ENCODE measurements at places on chromosomes 1 and 21. TPM values are rescaled to one million over a fixed set of nuclear protein-coding genes. Genes with fewer than 3 reads are reported as not detected.

DNA sequence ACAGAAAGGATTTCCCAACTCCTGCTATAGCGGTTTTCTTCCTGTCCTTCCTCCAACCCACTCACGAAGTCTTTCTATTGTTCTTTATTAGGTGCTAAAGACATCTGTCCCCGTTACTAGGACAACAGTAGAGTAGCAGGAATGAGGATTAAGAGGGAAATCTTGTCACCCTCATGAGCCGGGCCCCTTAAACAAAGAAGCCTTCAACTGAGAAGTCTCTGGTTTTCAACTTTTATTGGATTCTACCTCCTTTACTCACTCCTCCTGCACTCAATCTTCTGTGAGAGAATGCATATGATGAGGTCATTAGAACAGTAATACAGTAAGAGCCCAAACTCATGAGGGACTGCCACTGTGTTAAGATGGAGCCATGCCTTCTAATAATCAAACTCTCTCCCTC lies 206.3 kb downstream of the OMA1 start:
- DNase-seq = no peak

DNA sequence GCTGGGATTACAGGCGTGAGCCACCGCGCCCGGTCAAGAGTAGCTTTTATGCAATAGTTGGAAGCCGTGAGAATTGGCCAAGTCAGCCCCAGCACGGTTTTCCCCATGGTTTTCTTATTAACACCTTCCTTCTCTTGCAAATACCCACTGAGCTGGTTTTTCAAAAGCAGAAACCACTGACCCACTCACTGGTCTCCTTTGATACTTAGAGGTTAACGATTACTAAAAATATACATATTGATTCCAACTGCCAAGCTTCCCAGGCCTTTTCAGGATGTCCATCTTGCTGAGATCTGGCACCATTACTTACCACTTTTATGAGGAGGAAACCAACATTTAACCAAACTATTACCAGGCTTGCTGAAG lies 25.9 kb upstream of the TARDBP start:
- DNase-seq = no peak

Gene KRTAP19-3
- total RNA-seq = not detected

- no peak for DNase-seq
These were observed 86.5 kb upstream of the MACF1 start for GRCh38 chr1:39117899-39118450.

Gene PTGFR
- not detected for total RNA-seq

Gene RNU1-1
- 3,041 TPM for total RNA-seq

GRCh38 chr1:2786329-2787162 lies 14.9 kb downstream of the TTC34 start:
- DNase-seq = peak; percentile 51

GRCh38 chr1:247825362-247825761 lies 1.4 kb upstream of the OR14A16 start:
- no peak for DNase-seq

DNA sequence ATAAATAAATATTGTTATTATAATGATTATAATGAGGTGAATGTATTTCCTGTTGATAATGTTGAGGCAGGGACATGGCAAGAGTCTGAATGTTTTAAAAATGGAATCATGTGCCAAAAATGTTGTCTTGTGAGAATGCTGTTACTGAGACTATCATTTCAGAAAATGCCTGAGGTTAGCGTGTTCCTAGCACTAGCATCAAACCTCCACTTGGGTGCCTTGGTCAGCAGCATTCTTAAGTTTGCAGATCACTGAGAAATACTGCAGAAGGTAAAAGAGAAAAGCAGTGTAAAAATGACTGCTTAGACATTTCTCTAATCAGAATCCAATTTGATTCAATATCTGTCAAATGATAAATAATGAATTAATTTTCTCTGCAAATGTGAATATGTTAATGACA lies 50.8 kb downstream of the OLFM3 start:
- no peak for DNase-seq

GRCh38 chr1:108881369-108881768 lies 4.6 kb downstream of the GPSM2 start:
- DNase-seq = no peak

Gene CCDC24
- total RNA-seq = 2.7 TPM

- no peak for DNase-seq
These were observed 39.3 kb upstream of the POFUT2 start for GRCh38 chr21:45326891-45327440.

Gene MLLT11
- total RNA-seq = 3.7 TPM

Gene CCDC27
- total RNA-seq = not detected

DNA sequence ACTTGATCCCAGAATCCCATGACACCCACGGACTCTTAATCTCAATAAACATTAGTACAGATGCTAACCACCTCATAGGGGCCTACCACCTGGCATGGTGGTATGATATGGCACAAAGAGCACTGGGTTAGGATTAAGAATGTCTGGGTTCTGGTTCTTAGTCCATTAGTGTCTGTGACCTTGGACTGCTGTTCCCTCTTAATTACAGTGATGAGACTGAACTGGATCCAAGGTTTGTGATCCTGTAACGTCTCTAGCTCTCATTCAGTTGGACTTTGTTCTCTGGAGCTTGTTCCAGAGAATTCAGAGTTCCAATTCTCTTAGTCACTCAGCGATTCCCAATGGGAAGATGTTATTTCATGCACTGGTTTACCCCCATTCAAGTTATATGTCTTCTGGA lies 23.6 kb upstream of the PIGC start:
- no peak for DNase-seq

Gene B3GALT5
- not detected for total RNA-seq

GRCh38 chr1:32920833-32921232 lies 19.6 kb upstream of the TMEM54 start:
- DNase-seq = no peak

DNA sequence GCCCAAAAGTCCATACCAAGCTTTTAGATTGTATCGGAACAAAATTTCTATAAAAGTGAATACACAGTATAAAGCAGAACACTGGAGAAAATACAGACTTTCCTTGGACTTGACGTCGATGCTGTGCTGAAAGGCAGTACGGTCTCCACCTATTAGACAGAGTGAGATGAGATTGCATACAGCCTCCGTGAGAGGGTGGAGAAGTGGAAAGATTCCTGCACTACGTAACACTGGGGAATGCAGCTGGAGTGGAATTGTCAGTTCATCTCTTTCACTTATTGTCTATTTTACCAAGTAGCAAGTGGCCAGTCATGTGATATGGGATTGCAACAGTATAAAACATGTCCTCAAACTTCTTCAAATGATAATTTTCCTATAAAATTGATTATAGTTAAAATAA lies 209.5 kb downstream of the ZP4 start:
- no peak for DNase-seq

Gene KIF21B
- total RNA-seq = 52.0 TPM

GRCh38 chr1:226309398-226310244 lies 657 bp upstream of the LIN9 start:
- DNase-seq = no peak

Gene CLCA1
- not detected for total RNA-seq

GRCh38 chr1:3061981-3062615 lies 6.9 kb upstream of the PRDM16 start:
- DNase-seq = no peak

DNA sequence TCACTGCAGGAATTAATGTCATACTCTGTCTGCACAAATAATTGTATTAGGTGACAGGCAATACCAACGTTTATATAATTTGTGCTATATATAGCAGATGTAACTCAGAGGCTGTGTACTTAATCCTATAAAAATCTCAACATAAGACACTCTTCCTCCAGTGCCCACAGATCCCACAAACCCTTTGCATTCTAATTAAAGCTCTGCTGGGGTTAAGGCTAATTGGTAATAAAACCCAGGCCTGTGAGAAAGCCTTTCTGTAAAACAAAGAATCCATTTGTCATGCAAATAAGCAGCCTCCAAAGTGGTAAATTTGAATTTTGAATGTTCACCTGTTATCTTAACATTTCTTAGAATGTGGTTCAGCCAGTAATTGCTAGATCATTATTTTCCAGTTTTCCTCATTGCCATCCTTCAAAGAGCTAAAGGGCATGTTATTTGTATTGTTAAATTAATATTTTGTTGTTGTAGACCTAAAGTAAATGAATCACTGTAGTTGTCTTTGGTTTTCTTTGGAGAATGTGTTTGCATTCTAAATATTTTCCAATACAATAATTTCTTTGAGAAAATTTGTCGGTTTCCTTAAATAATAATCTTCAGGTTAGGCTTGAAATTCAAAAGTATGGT lies 46.3 kb upstream of the PRDX6 start:
- no peak for DNase-seq

Gene C1orf94
- not detected for total RNA-seq

Gene PRKAA2
- total RNA-seq = not detected

DNA sequence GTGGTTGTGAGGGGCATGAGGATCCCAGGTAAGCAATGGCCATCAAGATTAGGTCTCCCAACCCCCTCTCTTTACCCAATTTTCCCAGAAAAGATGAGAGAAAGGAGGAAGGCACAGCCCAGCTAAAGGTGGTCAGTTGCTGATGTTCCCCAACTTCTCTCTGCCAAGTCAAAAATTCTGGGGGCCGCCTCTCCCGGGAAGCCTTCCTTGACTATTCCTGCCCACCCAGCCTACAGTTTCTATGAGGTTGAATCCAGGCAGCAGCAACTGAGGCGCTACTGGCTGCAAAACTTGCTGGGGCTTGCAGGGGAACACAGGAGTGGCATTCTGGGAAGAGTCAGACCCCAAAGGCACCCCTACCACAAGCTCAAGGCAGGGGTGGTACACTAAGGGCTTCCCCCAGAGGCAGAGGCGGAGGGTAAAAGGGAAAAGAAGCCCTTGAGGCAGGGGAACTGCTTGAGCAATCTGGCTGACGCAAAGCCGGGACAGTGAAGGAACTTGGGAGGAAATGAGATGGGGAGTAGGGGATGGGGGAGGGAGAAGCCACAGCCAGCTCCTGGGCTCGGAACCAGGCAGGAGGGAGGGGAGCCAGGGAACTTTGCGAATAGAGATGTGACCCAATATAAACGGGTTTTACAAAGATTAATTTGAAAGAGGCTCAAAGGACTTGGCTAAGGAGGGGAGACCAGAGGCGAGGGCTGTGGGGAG lies 31.2 kb downstream of the SDC3 start:
- no peak for DNase-seq

GRCh38 chr1:202411422-202411821 lies 62.9 kb downstream of the PPP1R12B start:
- DNase-seq = no peak

Gene ADCY10
- total RNA-seq = not detected

Gene TGFB2
- total RNA-seq = not detected

- DNase-seq = peak; percentile 13
These were observed 69.2 kb upstream of the AJAP1 start for GRCh38 chr1:4585216-4585615.

DNA sequence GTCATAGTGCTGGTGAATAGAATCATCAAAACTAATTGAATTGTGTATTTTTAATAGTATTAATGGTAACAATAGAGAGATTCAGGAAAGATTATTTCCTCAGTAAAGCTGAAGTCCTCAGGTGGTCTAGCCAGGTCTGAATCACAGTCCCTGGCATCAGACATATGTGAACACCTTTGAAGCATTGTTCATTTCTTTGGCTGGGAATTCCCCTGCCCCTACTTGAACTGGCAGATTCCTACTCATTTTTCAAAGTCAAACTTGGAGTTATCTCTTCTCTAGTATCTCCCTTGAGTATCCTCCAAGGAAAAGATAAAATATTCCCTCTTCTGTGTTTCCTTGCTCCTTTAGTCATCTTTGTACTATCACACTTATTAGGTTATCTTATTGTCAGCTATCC lies 759.8 kb downstream of the ADGRL2 start:
- DNase-seq = no peak

Gene HPCAL4
- 0.69 TPM for total RNA-seq

GRCh38 chr1:34162852-34163766 lies 1.9 kb downstream of the CSMD2 start:
- peak; percentile 4 for DNase-seq

- no peak for DNase-seq
These were observed 25.8 kb upstream of the LSS start for GRCh38 chr21:46254208-46254975.
